Activated T-helper 2 cell treated with anti-CD3 and anti-CD28 coated beads, Interferon-gamma antibody, Interleukin-2, Interleukin-4, amounts not matched to agents 10 μg/mL and 5 μg/mL and 100 μg/mL, durations not matched to agents 14 hours and 24 hours and 36 hours (primary cell): ENCODE measurements at places on chromosomes 16 and 17. TPM values are rescaled to one million over a fixed set of nuclear protein-coding genes. Genes with fewer than 3 reads are reported as not detected.

- no peak overlapping the region for H3K27ac ChIP-seq
- H3K36me3 ChIP-seq, result peaks cover 40% of the 10 kb centered on the region
- no peaks in the 10 kb centered on the region for H3K27me3 ChIP-seq
- H3K4me3 ChIP-seq, result no peak overlapping the region
- no peaks in the 10 kb centered on the region for H3K4me1 ChIP-seq
These were observed 8.4 kb downstream of the ARL2BP start for GRCh38 chr16:57253466-57253865.

DNA sequence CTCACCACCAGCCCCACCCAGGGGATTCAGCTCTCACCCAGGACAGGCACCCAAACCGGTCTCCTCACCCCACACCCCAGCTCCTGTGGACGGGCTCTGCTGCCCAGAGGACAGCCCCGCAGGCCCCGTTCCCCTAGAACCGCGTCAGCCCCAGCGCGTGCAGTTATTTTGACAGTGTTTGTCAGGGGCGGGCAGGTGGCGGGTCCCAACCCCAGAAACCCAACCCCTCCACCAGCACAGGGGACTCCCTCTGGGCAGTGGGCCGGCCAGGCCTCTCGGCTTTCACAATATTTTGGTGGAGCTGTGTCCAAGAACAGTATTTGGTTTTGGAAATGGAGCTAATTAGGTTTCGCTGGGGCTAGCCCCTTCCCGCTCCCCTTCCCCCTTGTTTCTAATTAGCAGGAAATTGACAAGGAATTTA is 44.8 kb downstream of the BAHCC1 start:
- no peak for DNase-seq
- no peaks in the 10 kb centered on the region for H3K36me3 ChIP-seq
- H3K27me3 ChIP-seq, result no peaks in the 10 kb centered on the region
- H3K4me3 ChIP-seq, result no peak overlapping the region
- no peaks in the 10 kb centered on the region for H3K4me1 ChIP-seq
- no peak overlapping the region for H3K27ac ChIP-seq

STAT3 gene
- total RNA-seq, result 250 and 262 TPM in 2 replicates

SSTR5 gene
- total RNA-seq, result not detected in 2 replicates
